Activated CD4-positive, alpha-beta T cell treated with anti-CD3 and anti-CD28 coated beads for 36 hours (primary cell): ENCODE measurements at places on chromosomes 3 and 15.

DNA sequence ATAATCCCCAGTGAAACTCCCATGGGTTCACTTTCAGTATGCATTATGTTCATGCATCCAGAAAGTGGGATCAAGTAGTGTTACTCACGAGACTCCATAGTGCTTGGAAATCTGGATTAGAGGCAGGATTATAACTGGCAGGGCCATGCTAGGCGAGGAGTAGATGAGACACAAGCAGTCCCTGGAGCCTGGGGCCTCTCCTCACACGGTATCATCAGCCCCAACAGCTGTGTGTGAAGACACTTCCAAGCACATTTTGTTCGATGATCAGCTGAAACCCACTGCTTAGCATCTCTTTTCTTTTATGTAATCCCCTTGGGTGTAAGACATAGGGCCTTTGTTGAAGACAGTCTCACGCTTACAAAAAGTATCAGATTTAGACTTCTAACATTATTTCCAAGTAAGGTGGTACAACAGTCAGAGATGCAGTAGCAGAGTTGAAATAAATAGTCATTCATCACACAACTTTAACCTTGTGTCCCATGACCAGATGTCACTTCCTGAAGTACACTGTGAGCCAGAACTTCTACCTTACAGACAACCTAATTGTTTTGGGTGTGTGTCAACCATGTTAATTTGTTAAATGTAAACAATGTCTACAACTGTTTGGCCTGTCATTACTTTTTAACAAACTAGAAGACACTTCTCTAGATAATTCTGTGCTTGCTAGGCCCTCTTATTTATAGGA is 116.9 kb downstream of the GADL1 start:
- DNase-seq = no peak

DNA sequence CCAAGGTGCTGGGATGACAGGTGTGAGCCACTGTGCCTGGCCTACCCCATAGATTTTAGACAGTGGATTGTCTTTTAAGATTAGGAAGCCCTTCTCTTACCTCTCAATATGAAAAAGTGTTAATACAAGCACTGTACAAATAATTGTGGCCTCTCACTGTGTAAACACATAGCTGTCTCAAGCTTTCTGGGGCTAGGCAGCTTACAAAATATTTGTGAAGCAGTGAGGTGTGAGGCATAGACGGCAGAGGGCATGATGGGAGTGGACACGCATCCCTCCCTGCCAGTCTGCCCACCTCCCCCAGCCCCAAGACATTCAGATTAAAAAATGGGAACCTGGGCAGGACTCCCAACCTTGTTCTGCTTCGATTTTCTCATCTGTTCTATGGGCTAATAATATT is 34.6 kb downstream of the SQOR start:
- DNase-seq = no peak

DNA sequence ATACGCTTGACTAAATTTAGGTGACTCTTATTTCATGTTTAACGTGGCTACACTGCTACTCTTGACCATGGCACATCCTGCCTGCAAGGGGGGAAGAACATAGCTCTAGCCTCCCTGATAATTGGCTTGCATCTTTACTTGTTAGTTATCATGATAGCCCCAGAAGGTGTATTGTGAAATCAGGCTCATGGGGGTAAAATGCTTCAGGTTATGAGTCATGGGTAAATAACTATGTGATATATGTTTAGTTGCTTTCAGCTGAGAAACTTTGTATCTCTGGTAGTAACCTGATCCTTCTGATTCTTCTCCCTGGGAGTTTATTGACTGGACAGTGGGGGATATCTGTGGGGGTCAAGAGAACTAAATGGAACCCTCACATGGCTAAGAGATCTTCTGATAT is 660.8 kb upstream of the UBE2E2 start:
- no peak for DNase-seq

GRCh38 chr15:45684533-45684932 is 49.7 kb downstream of the SQOR start:
- DNase-seq = no peak

DNA sequence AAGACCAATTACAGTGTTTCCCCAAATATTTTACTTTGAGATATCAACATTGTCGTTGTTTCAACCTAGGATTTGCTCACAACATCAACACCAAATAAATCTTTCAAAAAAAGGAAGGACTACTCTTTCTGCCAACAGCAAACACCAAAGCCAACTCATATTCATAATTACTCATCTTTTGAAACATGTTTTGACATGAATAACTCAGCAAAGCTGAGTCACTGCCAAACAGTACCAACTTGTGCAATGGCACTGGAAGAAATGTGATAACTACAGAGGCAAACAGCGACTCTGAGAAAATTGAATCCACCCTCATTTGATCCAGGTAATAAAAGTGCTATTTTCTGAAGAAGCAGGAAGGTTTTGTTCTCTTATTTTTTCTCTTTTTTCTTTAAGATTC is 67.2 kb downstream of the PEX5L start:
- DNase-seq = peak; percentile 20

DNA sequence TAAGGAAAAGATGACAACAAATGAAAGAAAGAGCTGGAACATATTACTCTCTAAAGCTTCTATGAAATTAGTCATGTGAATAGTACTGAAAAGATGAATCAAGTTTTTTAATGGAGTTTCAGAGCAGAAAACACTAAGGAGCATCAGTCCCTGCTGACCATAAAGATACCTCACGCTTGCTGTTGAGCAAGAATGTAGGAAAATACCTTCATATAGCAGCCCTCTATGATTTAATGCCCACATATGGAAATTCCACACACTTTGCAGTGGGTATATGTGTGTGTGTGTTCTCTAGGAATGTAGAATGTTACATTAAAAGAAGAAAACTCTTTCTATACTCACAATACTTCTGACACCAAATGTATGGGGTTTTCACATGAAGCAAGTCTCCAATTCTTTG is 355.0 kb downstream of the ERC2 start:
- no peak for DNase-seq

- DNase-seq = no peak
Measured at GRCh38 chr15:75348034-75348561, 1.3 kb downstream of the NEIL1 start.

- peak; percentile 94 for DNase-seq
Measured at GRCh38 chr3:194333212-194333980, 17.7 kb downstream of the CPN2 start.

GRCh38 chr3:168051531-168052471 is 43.9 kb downstream of the GOLIM4 start:
- DNase-seq = no peak

DNA sequence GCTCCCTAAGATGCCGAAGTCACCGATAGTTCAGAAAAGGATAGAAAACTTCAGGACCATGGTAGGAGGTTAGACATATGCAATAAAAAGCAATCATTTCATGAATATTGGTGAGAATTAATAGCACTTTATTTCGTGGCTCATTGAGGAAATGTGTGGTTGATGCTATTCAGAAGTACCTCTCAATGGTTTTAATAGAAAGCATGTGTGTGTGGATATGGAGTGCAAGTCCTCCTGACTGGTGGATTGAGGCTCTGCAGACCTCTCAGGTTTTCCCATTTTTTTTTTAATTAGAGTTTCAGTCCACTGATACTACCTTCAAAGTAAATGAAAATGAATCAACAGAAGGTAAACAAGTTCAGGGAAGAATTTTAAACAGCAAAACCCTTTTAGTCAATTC is 384.3 kb upstream of the RARB start:
- DNase-seq = no peak

DNA sequence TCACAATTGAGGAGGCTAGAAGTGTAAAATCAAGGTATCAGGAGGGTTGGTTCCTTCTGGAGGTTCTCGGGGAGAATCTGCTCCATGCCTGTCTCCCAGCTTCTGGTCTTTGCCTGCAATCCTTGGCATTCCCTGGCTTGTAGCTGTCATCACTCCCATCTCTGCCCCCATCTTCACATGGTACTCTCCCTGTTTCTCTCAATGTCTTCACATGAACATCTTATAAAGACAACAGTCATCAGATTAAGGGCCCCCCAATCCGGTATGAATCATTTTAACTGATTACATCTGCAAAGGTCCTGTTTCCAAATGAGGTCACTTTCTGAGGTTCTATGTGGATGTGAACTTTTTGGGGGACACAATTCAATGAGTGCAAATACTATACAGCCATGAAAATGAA is 113.0 kb upstream of the GALNT15 start:
- DNase-seq = no peak

- peak; percentile 4 for DNase-seq
Measured at GRCh38 chr3:54433846-54434245, 311.5 kb downstream of the CACNA2D3 start.

DNA sequence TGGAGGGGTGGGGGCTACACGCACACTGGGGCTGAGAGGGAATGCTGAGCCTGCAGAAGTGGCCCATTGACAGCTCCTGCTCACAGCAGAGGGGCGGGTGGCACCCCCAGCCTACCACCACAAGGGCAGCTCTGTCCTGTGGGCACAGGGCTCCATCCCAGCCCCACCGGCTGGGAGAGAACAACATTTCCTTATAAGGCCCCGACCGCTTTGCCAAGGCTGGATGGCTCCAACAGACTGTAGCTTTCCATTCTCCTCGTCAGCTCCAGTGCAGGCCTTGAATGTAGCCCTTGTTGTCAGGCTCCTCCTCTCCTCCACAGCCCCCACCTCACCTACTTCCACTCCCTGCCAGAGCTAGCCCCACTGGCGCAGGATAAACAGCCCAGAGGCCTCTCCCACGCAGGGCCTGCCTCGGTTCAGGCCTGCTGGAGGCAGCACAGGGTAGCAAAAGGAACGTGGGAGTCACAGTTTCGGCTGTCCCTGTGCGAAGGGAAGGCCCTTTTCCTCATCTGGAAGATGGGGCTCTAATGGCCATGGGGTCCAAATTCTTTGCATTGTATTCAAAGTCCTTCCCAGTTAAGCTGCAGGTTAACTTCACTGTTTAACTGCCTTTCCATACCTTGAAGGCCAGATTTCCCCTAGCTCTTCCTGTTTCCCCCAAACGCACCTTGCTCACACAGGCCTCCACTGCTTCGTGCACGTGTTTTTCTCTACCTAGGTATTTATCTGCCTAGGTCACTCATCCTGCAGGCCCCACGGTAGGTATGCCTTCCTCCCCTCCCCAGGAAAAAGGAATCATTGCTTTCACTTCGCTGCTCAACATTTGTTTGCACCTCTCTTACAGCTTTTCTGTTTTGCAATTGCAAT is 101.6 kb upstream of the LPP start:
- no peak for DNase-seq

DNA sequence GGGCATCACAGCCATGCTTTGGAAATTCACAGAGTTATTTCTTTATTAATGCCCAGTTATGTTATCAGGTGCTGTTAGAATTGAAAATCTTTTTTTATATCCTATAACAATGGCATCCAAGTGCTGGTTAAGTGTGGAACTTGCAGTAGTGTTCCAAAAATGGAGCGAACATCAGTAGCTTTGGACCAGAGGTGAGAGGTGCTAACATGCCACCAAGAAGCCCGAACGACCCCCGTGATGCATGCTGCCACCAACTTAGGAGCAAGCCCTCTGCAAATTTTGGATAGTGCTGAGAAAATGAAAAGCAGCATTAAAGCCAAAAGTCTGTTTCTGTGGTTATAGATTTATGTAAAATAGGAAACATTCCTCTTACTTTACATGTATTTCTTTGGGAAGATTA is 24.8 kb downstream of the RBP1 start:
- DNase-seq = no peak

GRCh38 chr15:75727031-75727531 is 14.4 kb upstream of the CSPG4 start:
- no peak for DNase-seq

DNA sequence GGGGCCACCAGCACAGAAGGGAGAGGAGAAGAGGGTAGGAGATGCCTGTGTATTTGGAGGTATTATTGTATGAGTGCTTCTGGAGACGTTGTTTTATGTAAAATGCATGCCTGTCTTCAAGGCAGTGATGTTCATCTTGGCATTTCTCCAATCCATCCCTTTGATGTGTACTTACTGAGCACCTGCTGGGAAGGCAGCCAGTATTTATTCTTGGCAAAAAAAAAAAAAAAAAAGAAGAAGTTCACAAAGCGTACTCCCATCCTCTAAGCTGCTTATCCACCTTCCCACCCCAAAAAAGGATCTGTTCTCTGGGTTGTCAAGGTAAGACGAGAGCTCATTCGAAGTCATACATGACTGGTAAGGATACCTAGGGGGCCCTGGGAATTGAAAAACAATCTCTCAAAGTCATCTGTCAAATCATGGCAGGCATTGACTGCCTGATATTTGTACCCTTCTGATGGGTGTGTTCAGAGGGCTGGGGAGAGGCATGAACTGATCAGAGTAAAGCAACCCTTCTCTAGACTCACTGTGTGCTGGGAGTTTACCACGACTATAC is 30.0 kb upstream of the SLC6A1 start:
- no peak for DNase-seq

DNA sequence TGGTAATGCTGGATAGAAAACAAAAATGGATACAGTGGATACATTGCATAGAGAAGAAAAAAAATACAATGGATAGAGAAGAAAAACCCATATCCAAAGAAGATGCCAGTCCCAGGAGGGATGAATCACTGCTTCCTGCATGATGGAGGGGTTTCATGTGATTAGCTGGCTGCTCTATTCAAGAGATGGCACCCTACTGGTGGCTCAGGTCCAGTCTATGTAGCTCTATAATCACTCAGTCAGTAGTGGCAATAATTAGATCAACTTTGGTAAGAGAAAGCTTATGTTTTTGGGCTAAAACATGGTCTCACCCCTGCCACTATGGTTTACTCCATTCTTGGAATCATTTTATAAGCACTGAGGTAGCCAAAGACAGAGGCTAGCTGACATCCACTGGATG is 33.7 kb upstream of the NOX5 start:
- no peak for DNase-seq

- no peak for DNase-seq
Measured at GRCh38 chr3:114402838-114403237, 109.0 kb downstream of the TIGIT start.

DNA sequence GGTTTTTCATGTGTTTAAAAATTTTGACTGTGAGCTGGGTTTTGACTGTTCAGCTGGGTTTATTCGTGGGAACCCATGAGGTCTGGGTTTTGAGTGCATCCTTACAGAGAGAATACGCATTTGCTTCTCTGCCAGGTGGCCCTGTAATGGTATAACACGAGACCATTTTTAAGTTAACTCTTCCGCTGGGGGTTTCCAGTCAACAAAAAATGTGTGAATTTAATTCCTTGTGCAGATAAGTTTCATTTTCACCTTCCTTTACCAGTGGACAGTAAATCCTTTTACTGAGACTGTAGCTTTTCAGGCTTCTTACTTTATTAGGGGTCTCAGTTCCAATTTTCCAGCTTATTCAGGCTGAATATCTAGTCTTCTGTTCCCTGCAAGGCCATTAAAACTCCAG is 149.6 kb downstream of the OPA1 start:
- DNase-seq = no peak

DNA sequence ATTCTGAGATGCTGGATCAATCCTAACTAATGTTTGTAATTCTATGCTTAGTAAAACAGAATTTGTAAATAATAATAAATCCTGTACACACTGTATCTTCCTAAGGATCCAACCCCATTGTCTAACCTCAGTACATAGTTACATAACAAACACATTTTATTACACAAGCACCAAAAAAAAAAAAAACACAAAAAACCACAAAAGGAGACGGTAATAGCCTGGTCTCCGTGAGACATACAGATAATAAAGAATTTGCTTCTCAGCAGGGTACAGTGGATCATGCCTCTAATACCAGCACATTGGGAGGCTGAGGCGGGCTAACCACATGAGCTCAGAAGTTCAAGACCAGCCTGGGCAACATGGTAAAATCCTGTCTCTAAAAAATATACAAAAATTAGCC is 558.7 kb downstream of the MAGI1 start:
- no peak for DNase-seq

GRCh38 chr15:39327005-39327730 is 253.7 kb upstream of the THBS1 start:
- no peak for DNase-seq

GRCh38 chr3:122988508-122988907 is 39.1 kb downstream of the SEMA5B start:
- DNase-seq = no peak
